HL-60 (cell line): ENCODE measurements at places on chromosomes 6 and 20.

DNA sequence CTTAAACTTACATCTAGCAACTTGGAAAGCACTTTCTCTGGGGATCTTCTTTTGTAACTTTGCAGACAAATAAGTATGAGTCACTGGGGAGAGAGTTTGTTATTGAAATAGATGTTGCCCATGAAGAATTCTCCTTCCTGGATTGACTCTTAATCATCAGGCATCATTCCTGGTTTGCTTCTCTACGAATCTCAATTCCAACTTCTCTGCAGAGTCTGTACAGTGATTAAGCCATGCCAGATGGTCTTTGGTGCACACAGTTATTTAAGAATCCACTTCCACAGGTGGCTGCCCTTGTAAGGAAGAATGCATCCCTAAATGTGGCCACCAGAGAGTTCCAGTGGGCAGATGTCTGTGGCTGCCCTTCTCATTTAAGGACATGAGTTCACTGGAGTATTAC is 25.7 kb downstream of the MYCT1 start:
- DNase-seq: no peak

DNA sequence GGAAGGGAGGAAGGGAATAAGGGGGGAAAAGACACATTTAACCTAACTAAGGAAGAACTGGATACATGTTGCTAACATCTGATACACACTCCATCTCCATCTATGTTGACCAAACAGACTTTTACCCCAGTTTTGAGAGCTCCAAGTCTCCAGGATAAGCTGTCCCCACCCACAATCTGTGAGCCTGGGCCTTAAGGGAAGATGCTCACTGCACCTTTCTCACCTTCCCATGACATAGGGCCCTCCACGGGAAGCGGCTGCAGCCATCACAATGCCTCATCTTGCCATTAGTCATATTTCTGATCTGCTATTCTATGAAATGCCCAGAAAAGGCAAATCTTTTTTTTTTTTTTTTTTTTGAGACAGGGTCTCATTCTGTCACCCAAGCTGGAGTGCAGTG is 126.6 kb upstream of the SALL4 start:
- no peak for DNase-seq

DNA sequence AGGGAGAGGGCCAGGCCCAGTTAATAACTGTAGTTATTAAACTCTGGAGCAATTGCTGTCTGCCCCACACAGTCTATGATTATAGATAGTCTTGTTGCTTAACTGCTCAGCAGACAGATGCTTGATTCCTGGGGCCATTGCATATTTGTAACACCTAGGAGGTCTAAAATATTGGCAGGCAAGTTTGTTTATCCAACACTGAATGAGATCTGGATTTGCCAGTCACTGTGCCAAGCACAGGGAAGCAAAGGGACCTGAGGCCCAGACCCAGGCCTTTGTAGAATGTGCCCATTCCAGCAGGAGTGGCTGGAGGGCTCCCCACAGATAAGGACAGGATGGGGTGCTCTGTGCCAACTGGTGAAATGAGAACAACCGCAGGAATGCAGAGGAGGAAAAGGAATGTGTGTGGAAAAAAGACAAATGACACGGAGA is 17.6 kb upstream of the ENTPD6 start:
- no peak for DNase-seq

DNA sequence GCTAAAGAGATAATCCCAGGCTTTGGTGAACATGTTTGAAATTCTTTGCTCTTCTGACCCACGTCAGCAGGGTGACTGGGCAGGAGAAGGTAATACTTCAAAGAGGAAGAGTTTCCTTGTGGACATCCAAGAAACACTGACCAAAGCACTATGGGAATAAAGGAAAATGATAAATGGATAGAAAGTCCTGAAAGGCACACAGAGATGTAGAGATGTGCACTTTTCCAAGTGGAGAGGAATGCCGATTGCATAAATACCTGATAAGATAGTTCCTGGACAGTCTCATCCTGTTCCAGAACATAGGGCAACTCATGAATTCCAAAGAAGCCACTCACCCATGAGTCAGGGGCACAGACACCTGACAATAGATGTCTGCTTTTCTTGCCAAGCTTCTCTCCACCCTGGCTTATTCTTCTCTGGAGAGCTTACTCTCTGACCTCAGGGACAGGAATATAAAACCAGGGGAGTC is 191.3 kb upstream of the FOXA2 start:
- DNase-seq: no peak

GRCh38 chr6:13024616-13025015 is 303.7 kb downstream of the TBC1D7 start:
- DNase-seq: no peak

DNA sequence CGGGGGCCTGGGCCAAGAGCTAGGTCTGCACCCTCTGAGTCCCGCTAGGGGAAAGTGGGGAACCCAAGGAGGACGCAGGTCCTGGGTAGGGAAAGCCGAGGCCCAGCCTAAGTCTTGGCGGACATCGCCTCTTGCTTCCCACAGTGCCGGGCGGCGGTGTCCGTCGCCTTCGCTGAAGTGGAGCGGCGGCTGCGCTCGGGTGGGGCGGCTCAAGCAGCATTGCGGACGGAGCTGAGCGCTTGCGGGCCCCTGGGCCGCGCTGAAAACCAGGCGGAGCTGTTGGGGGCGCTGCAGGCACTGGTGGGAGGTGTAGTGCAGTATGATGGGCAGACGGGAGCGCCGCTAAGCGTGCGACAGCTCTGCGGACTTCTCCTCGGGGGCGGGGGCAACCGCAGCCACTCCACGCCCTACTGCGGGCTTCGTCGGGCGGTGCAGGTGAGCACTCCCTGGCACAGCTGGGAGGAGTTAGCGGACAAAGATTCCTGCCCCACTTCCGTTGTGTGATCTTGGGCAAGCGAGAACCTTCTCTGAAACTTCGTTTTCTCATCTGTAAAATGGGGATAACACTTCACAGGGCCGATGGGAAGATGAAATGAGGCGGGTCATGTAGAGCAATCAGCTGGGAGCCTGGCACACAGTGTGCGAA is 4.2 kb downstream of the PRSS16 start:
- peak; percentile 74 for DNase-seq

DNA sequence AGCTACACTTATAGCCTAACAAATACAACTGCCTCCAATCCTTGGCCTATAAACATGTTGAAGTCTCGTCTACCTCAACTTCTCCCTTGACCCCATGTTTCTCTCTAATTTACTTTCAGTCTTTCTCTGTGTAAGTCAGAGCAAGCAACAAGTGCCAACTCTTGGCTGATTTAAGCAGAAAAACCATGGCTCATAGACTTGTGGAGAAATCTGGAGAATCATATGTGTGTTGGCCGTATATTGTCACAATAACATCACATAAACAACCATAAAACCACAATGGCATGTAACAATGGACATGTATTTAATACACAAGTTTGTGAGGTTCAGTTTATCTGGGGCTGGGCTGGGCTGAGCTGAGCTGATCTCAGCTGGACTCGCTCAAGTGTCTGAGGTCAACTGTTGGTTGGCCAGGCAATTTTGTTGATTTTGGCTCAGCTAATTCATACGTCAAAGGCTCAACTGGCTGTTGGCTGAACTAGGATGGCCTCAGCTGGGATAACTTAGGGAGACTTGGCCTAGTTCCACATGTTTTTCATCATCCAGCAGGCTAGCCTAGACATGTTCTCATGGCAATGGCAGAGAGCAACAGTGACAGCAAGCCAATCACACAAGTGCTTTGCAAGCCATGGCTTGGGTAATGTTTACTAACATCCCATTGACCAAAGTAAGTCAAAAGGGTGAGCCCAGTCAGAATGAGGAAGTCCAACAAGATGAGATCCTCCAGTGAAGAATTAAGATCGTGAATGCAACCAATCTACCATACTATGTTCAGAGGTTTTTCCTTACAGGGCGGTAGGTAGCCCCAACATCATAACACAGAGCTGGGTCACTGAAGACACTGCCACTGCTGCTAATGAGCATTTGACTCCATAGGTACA is 12.9 kb upstream of the TBC1D22B start:
- peak; percentile 75 for DNase-seq

GRCh38 chr20:64108731-64109681 is 1.6 kb upstream of the NPBWR2 start:
- DNase-seq: no peak

- DNase-seq: no peak
Observed at GRCh38 chr6:63259153-63259552, 47.9 kb downstream of the FKBP1C start.

DNA sequence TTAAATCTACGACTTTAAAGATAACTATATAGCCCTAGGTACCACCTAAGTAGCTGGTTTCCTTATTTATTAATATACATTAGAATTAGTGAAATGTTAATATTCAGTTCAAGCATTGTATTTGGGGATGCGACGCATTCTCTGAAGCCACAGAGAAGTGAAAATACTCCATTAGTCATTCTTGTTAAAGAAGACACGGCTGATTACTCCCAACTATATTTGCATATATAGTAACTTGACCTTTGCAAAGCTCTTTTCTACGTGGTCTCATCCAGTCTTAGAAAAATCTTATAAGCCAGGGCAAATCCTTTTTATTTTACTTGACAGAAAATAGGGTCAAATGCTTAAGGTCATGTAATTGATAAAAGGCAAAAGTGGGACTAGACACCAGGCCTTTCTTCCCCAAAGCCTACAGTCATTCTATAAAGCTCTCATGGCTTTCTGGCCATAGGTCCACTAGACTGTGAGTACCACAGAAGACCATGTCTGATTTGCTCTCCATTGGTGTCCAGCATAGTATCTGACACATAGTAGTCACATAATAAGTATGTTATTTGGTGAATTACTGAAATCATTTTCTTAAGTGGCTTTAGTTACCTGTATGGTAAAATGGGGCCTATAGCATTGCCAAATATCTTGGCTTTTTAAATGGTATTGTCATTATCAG is 11.3 kb downstream of the ZHX3 start:
- DNase-seq: no peak

DNA sequence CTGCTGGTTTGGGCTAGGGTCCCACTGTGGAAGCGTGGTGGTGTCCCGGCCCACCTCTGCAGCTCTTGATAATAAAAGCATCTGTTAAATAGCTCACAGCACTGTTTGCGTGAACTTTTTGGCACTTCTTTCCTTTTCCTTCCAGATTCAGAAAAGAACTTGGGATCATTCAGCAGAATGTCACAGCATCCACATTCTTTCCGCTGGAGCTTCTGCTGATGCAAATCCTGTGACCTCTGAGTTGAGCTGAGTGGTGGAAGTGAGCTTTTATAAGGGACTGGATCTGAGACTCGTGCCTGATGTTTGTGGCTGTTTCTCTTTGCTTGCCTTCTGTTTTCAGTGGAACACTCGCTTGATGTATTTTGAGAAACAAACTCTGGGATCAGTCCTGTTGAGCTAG is 3.9 kb downstream of the OSBPL2 start:
- no peak for DNase-seq

DNA sequence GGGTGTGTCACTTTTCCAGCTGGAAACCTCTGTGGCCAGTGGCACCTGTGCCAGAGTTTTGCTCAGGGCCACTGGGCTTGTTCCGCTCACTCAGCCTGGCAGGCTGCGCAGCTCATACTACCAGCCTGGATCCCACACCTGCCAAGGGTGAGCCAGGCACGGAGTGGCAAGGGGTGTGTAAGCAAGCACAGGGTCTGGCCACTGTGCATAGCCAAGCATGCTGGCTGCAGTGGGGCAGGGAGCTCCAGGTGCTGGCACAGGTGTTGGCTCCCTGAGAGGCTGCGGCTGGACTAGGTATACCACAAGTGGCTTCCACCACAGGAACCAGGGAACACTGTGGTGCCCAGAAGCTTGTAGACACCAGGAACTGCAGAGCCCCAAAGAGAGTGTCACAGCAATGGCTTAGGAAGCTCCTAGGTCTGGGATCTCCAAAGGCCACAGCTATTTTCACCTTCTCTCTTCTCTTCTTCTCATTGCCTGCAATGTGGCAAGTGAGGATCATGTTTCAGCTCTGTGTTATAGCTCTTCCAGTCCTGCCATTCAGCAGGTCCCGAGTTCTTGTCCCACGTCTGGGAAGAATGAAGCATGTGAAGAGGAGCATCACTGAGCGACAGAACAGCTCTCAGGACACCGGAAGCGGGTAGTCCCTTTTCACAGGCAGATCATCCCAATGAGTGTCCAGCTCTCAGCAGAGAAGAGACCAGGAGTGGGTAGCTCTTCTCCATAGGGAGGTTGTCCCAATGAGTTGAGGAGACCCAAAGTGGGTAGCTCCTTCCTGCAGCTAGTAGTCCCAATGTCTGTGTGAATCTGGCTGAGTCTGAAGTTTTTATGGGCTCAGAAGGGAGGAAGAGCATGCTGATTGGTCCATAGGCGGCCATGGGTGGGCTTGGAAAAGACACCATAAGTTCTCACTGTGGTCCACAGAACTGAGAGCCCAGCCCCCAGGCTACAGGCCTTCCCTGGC is 41.3 kb downstream of the WASF1 start:
- DNase-seq: no peak

DNA sequence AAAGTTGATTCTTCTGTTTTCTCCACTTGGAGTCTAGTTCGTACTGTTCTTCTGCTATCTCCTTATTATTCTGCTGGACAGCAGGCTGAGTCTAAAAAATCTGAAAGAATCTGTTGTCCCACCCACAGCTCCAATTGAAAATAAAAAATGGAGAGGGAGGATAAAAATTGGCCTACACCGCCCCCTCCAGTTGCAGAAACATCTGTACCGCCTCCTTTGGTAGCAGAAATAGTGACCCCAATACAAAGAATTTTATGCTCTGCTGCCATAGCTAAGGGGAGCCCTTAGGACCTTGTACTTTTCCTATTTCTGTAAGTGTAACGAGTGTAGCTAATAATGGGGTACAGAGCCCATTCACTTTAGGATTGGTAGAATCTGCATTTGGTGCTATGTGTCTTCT is 4.9 kb upstream of the FKBP1A start:
- DNase-seq: no peak

DNA sequence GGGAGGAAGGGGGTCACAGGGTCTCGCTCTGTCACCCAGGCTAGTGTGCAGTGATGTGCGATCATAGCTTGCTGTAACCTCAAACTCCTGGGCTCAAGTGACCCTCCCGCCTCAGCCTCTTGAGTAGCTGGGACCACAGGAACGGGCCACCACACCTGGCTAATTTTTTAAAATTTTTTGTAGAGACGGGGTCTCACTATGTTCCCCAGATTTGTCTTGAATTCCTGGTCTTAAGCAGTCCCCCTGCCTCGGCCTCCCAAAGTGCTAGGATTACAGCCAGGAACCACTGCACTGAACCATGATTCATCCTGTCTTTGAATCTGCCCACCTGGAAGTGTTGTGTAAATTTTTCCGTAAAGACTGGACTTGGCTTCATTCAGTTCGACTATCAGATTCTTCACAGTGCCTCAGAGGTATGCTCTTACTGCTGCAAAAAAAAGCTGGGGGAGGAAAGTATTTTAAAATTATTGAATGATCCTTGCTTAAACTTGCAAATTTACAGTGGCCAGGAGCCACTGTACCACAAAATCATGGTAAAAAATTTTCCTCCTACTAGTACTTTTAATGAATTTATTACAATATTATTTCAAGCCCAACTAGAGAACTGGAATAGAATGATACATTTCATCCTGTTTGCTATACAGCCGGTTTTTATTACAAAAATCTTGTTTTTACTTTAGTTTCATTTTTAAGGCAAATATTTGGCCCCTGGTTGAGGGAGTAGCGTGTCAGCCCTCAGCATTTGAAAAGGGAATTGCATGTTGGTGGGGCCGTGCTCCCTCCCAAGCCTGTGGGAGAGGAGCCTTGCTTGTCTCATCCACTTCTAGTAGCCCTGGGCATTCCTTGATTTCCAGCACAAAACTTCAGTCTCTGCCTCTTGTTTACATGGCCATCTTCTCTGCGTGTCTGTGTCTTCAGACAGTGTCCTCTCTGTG is 202.5 kb upstream of the SGK1 start:
- DNase-seq: no peak
